Aorta (tissue), 5 donors: ENCODE measurements at places on chromosomes 6 and 20.

DNA sequence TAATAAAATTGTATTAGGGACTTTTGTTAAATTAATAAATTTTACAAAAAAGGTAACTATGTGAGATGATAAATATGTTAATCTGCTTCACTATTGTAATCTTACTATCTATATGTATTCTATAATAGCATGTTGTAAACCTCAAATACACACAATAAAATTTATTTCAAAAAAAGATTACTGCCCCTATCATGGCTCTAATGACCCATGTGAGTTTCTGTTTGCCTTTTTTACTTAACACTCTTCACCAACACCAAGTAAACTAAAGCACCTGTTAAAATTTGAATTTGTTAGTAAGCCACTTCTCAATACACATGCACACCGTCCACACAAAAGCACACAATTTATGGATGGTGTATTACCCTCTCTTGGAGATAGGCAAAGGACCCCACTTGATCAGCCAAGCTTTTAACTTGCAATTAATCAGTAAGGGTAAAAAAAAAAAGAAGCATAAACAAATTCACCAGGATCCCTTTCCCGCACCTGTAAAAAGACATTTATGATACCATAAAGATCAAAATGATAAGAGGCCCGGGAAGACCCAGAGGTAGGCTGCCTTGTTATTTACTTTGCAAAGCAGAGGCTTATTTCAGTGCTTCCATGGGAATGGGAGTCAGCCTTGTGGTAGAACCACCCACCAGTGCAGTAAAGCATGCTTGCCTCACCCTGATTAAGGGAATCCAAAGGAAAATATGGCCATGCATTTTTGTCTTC is 28.6 kb upstream of the PKHD1 start:
- DNase-seq, result no peak

DNA sequence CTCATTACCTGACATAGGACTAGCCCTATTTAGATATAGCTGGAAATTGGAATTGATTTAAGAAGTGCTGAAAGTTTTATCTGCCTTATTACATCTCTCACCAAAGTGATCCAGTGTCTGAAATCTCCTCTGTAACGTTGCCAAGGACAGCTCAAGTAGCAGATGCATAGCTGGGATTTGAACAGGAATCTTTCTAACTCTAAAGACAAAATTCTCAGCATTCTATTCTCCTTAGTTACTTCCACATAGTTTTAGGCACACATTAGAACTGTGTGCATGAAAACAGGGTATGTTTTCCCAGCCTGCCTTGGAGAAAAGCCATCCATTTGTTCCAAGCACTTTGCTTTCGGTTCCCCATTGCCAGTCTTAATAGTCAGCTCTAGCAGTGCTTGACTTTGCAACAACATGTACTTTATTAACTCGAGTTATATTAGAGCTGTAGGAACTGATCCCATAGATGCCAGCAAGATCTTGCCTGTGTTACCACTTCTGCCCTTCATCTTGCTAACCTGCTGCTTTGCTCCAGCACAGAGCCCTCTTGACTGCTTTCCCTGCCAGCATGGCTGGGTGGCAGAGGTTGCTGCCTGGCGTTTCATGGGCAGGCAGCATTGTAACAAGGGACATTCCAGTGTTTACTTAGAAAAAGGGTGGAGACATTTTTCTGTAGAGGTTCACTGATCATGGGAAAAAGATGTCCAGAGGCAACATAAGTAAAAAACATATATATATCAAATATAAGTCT is 56.1 kb upstream of the STMND1 start:
- no peak for DNase-seq

GRCh38 chr20:2658414-2659354 is 5.3 kb downstream of the IDH3B start:
- no peak for DNase-seq

GRCh38 chr6:34243901-34244884 is 4.6 kb downstream of the SMIM29 start:
- DNase-seq, result peak; percentile 93

DNA sequence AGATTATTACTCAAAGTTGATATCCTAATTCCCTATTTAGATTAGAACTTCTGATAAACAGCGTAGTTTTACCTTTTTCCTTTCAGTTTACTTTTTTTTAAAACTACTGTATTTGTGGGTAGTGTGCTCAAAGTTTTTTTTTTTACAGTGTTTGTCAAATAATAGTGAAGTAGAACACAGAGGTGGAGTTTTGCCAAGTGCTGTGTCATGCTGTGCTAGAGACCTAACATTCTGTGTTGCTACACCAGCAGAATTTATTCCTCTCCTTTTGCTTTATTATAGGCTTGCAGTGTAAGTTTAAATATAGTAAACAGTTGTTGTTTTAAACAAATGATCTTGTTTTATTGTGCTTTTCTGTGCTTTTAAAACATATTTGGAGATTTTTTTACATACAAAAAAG is 125.4 kb downstream of the HIVEP1 start:
- peak; percentile 71 for DNase-seq

DNA sequence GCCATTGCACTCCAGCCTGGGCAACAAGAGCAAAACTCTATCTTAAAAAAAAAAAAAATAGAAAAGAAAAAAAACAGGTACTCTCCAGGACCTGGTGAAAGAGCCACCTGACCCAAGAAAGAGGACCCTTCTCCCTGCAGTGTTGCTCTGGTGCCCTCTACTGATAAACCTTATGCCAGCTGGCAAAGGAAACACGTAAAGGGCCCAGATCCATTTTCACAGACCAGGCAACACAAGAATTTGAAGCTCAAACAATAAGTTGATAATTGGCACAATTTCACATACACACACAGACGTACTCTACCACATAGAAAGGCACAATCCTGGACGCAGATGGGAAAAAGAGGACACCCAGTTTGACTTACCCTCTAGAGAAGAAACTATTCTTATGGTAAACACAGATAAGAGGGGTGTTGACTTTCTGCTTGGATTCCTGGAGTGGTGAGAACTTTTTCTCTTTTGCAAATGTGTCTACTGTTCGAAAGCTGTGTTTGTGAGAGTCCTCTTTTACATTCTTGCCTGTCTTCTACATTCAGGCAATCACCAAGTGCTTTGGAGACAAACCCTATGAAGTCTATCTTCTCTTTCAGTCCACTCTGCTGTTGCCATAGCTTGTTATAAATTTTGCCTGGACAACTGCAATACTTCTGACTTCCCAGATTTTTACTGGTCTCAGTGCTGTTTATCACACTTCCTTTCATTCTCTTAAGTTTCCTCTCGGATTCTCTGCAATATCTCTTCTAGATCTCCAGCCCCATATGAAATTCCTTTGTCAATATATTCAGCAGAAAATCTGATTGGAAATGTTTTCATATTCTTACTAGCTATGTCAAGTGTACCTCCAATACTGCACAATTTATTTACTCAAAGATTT is 6.4 kb upstream of the SNRPB start:
- DNase-seq, result no peak

GRCh38 chr20:9332791-9333479 is 181.5 kb upstream of the LAMP5 start:
- DNase-seq, result no peak

- DNase-seq, result peak; percentile 94
These were observed at the start of gene ANKRD6 for GRCh38 chr6:89432875-89433251. Gene ANKRD6, plus strand, starts transcription at chr6:89433152. Its CDS starts 133,825 bp downstream, at chr6:89566977.

- no peak for DNase-seq
These were observed 762 bp downstream of the LSM2 start for GRCh38 chr6:31805939-31806469.

DNA sequence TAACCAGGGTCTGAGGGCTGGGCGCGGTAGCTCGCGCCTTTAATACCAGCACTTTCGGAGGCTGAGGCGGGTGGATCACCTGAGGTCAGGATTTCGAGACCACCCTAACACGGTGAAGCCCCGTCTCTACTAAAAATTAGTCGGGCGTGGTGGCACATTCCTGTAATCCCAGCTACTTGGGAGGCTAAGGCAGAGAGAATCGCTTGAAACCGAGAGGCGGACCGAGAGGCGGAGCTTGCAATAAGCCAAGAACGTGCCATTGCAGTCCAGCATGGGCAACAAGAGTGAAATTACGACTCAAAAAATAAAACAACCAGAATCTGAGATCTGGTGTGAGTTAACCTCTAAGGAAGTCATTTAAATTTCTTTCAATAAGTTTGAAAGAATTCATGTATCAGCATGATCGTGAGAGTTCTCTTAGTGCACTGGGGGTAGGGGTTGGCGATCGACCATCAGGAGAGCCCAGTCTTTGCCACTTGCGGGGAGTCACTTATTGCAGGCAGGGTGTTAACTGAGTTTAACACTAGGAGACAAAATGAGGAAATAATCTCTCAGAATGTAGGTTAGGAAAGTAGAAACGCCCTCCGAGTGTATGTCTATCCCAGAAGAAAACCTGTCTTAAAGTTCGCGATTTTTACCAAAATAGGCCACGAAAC is 206.5 kb upstream of the ZNF184 start:
- no peak for DNase-seq

- no peak for DNase-seq
These were observed 215.4 kb downstream of the TBC1D7 start for GRCh38 chr6:13112921-13113320.

- DNase-seq, result no peak
These were observed 27.1 kb upstream of the SYNCRIP start for GRCh38 chr6:85669735-85670194.

GRCh38 chr20:37803438-37804307 is 99.3 kb upstream of the VSTM2L start:
- no peak for DNase-seq

DNA sequence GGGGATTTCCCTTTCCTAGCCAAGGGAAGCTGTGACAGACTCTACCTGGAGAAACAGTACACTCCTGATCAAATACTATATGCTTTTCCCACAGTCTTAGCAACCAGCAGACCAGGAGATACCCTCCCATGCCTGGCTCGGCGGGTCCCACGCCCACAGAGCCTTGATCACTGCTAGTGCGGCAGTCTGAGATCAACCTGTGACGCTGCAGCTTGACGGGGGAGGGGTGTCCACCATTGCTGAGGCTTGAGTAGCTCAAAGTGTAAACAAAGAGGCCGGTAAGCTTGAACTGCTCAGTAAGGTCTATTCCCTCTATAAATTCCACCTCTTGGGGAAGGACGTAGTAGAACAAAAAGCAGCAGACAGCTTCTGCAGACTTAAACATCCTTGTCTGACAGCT is 63.2 kb downstream of the WASF1 start:
- DNase-seq, result no peak

DNA sequence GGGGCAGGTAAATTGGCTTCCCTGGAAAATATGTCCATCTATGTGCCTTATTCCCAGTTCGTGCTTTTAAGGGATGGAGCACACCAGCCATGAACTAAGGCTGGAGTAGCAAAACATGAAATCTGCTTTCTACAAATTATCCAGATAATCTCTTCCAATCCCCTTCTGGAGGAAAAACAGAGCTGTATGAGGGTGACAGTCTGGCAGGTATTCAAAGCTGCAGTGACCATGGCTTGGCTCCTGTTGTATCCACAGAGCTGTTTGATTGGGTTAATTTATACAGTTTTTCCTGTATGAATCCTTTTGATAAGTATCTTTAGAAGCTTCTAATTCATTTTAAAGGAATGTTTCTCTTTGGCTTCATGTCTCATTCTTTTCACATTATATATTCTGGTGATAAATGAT is 144.4 kb downstream of the AIG1 start:
- DNase-seq, result no peak

DNA sequence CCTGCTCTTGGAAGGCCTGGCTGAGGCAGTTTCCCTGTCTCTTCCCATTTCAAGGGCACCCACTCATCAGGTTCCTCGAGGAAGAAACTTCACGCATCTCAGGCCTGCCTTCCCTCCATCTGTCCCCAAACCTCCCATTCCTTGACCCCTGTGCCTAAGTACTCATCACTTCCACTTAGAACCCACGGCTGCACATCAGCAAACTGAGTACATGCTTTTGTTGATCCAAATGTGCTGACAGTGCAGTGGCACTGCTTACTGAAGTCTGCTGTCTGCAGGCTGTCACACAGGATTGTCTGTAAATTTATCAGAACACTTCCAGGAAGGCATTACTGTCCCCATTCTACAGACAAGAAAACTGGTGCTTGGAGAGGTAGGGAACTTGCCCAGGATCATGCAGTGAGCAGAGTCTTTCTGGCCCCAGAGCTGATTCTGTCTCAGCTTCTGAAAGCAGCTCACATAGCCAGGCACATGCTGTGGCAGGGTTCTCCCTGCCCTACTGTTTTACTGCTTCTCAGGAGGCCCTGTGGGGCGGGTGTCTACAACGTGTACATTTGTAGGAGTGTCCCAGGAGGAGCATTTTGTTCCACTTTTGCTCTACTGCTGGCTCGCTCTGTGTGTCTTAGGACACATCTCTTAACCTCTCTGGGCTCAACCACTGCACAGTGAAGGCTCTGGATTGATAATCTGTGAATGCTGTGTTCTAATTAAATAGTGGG is 64.2 kb upstream of the XRN2 start:
- no peak for DNase-seq

DNA sequence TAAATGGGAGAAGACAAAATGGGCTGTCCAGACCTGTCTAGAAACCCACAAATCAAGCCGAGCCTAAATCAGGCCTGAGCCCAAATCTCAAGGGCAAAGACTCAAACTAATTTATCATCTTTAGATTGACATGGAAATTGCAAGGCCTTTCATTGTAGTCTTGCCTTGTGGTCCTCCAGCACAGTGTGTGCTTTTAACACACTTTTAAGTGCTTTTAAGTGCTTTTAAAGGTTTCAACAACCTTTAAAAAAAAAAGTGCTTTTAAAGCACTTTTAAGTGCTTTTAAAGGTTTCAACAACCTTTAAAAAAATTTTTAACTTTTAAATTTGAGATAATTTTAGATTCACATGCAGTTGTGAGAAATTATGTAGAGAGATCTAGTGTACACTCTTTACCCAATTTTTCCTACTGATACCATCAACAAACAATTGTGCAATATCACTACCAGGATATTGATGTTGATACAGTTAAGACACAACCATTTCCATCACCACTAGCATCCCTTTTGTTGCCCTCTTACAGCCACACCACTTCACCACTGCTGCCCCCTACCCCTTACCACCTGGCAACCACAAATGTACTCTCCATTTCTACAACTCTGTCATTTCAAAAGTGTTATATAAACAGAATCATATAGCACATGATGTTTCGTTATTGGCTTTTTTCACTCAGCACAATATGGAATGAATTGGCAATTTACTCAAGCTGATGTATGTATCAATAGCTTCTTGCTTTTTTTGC is 23.1 kb upstream of the DCBLD1 start:
- DNase-seq, result no peak

DNA sequence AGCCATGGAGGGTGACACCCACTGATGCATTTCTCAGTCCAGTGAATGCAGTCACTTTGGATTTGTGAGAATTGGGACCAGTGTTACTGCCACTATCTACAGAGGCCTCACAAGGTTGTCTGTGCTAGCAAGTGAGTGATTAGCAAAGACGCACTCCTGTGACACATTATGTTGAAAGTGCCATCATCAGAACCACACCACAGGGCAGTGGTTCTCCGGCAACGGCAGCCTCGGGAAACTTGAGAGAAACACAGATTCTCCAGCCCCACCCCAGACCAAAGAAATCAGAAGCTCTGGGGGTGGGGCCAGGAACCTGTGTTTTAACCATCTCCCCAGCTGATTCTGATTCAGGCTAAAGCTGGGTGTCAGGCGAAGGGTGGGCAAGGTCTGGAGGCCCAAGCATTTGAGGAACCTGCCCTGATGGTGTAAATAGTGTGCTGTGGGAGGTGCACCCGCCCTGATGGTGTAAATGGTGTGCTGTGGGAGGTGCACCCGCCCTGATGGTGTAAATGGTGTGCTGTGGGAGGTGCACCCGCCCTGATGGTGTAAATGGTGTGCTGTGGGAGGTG is 39.9 kb downstream of the TMEM242 start:
- DNase-seq, result peak; percentile 14

- no peak for DNase-seq
These were observed 140.9 kb downstream of the THBS2 start for GRCh38 chr6:169112483-169113320.
